ENCODE measurements at places on chromosomes 1 and 21.
A peak's percentile ranks its signal among the peaks of the same experiment; 100 is the strongest.

DNA sequence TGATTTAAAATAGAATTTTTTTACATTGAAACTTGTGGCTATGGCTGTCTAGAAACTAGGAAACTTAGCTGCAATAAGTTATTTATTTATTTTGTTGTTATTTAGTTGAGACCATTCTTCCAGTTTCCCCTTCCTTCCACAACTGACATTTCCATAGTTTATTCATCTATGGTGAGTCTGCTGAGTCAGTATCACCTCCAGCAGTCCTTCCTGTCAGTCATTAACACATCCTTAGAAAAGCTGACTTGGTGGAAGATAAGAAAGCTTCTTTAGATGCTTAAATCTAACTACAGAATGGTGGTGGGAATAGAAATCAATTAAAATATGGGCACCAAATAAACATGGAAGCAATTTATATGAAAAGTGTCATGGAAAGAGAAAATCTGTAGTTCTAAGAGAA is 714.0 kb downstream of the RWDD3 start:
- no peak for DNase-seq

DNA sequence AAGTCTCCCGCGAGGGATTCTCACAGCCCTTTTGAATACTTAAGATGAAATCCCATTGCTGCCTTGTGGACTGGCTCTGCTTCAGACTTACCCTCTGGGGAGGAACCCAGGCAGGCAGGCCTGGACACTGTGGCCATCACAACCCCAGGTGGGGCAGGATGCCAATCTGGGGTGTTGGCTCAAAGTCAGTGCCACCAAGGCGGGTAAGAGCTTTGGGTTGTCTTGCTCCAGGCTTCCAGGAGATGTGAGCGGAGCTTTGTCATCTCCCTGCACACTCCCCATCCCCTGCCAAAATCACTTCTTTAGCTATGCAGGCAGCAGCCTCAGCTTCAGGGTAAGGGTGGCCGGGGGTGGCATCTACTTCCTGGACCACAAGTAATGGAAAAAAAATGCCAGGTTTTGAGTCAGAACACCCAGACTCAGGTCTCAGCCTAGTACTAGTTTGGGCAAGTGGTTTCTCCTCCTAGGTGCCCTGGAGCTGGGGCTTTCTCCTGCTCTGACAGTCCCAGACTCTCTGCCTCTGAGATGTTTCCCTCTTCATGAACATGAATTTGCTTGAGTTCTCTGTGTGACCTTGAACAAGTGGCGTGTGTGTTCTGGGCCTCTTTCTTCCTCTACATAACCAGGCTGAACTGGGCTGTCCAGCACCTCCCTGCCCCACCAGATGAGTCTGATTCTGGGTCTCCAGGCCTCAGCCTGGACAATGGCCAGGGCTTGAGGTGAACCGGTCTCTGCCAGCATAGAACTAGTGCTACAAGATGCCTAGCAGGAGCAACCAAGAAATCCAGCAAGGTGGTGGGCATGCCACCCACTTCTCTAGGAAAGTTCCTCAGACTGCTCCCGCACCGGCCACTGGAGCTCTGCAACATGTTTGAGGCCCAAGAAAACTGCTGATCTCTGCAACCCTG is 65.4 kb downstream of the VWA5B1 start:
- no peak for DNase-seq

- no peak for DNase-seq
Observed at GRCh38 chr1:246609632-246610031, 43.4 kb downstream of the CNST start.

DNA sequence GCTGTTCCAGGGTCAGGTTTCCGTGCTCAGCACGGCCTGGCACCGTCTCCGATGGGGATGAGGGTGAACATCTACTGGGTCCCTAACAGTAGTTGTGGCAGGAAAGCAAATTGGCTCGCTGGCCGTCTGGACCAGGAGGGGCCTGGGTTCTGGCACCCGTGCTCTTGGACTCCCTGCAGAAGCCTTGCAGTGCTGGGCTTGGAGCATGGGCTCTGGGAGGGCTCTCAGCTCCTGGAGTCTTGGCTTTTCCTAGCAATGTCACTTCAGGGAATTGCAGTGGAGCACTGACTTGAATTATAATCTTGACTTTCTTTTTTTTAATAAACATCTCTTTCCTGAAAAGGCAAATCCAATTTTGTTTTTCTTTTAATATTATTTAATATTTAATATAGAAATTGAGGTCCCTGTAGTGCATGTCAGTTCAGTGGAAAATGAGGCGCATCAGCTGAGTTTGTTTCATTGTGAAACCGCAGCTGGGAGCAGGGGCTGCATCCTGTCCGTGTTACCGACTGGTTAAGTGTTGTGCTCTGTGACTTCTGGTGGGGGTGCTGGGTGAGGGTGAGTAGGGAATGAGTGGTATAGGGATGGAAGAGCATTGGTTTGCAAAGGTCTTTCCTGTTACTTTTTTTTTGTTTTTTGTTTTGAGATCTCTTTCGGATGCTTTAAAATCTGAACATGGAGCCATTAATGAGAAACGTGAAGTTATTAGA is 64.1 kb downstream of the PEX14 start:
- DNase-seq, result no peak

DNA sequence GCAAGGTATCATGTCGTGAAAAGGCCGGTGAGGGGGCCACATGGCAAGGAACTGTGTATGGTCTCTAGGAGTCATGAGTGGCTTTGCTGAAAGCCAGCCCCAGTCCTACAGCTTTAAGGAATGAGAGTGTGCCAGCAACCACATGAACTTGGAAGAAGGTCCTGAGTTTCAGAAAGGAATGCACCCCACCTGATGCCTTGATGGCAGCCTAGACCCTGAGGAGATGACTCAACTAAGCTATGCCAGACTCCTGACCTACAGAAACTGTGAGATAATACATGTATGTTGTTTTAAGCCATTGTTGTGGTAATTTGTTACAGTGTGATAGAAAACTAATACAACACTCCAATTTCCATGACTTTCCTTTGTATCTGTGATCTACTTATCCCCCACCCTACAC is 33.5 kb upstream of the AKT3 start:
- DNase-seq, result no peak

GRCh38 chr1:81234237-81234636 is 566.5 kb upstream of the ADGRL2 start:
- no peak for DNase-seq

- DNase-seq, result no peak
Observed at GRCh38 chr21:40060083-40060677, 192.9 kb downstream of the PCP4 start.

GRCh38 chr1:2498648-2499047 is 22.6 kb downstream of the PLCH2 start:
- DNase-seq, result no peak

DNA sequence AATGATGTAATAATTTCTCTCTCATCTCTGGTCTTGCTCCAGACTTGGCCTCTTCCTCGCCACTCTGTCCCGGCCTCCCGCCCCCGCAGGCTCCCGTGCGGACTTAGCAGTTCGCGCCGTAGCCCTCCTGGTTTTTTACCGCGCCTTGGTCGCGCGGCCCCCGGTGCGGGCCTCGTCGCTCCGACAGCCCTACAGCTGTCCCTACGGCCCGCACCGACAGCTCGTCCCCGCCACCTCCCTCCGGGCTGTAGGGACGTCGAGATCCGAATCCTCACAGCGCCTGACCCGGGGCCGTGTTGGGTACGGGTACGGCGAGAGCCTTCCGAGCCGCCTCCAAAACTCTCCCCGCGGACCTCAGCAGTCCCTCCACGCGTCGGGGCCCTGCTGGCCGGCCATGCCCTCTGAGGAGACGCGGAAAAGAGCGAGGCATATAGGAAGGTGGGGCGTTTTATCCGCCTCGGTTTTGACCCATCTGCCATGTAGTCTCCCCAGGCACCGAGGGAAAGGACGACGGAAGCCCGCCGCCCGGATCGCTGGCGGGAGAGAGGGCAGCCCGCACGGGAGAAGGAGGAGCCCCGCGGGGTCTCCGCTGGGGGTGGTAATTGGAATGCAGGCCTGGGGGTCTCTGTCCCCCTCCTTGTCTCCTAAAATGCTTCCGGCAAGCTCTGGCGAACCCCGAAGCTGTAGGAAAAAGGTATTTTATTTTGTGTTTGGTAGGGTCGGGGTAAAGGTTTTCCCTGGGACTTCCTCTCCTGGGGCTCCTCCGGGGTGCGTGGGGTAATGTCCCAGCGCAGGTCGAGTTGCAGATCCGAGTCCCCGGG is 3.3 kb downstream of the LHX4 start:
- DNase-seq, result no peak

GRCh38 chr21:41183575-41183974 is 15.6 kb downstream of the BACE2 start:
- no peak for DNase-seq

DNA sequence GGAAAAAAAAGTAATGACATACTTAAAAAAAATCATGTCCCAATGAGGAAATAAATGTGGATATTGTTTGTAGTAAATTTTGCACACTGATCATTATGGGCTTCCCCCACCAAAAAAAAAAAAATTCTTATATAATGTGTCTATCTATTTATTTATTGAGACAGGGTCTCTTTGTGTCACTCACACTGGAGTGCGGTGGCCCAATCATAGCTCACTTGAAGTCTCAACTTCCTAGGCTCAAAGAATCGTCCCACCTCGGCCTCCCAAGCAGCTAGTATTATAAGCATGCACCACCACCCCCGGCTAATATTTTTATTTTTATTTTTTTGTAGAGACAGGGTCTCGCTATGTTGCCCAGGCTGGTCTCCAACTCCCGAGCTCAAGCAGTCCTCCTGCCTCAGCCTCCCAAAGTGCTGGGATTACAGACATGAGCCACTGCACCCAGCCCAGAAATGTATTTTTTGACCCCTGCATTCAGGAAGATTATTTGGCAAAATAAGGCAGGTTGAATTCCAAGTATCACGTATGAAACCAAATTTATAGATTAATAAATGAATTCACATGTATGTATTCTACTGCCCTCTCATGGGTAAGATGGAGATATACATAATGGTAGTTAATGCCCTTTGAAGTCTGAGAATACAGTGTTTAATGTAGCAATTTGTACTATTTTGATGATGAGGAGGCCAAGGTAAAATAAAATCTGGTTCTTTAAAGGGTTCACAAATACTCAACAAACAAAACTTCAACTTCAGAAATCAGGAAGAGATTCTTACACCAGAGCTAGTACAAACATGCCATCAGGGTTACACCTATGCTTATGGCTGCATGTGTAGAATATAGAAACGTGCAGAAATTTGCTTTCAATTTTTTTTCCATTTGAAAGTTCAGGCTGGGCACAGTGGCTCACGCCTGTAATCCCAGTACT is 1.4 kb upstream of the DENND2C start:
- DNase-seq, result no peak

- DNase-seq, result no peak
Observed at GRCh38 chr1:6700853-6701436, 671 bp downstream of the DNAJC11 start.

- DNase-seq, result no peak
Observed at GRCh38 chr1:175015243-175015642, 8.0 kb downstream of the MRPS14 start.

DNA sequence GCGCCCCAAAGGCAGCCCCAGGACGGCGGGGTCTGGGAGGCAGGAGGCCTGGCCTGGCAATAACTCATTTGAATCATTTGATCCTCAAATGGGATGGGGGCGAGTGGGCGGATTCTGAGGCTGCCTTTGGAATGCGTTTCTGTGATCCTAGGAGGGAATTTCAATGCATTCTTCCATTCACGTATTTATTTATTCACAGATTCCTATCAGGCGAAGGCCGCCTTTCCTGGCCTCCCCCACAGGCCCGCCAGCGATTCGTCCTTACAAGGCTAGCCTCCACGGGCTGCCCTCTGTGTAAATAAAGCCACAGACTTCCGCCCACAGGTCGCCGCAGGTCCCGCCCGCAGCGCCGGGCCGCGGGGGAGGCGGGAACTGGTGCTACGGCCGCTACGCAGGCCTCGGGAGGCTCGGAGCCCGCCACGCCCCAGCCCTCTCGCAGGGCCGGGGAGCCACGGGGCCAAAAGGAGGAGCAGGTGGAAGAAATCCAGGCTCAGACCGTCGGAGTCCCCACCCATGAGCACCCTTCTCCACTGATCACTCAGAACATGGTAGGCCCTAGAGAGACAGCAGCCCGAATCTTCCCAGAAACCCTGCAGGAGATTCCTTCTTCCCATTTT is 31.3 kb upstream of the JUN start:
- peak; percentile 69 for DNase-seq

DNA sequence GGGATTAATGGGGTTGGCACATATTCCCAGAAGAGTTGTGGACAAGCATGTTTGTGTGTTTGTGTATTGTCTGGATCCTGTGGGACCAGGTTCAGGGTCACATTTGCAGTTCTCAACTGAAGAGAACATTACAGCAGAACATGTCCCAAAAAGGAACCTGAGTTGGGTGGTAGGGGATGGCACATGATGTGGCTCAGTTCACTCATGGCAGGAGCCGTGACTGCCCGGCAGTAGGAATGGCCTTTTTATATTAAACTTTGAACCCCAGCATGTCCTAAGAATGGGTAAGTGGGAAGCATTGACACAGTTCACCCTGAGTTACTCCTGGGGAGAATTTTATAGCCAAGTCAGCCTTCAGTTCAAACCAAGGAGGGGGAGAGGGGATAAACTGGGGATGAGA is 41.3 kb downstream of the CXADR start:
- no peak for DNase-seq

GRCh38 chr21:28458446-28458845 is 534.2 kb downstream of the LTN1 start:
- DNase-seq, result no peak

- no peak for DNase-seq
Observed at GRCh38 chr1:16048573-16049189, 5.1 kb downstream of the CLCNKB start.

DNA sequence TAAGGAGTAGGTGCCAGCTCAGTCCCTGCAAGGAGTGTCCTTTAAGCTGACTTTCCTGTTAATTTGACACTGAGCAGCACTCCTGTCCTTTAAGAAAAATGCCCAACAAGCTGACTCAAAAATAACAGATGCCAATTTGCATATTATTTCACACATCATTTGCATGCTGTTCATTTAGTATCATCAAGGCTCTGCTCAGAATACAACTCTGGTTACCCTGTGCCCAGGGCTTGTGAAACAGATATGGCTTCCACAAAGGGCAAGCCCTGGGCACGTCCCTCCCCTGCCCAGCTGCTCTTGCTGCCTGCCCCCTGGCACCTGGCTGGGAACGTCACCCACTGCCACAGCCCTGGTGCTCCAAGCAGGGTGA is 10.3 kb downstream of the KCNN3 start:
- DNase-seq, result no peak

- DNase-seq, result no peak
Observed at GRCh38 chr21:35222541-35222941, 173.4 kb upstream of the RUNX1 start.

- no peak for DNase-seq
Observed at GRCh38 chr1:115144176-115144575, 54.9 kb upstream of the TSPAN2 start.

DNA sequence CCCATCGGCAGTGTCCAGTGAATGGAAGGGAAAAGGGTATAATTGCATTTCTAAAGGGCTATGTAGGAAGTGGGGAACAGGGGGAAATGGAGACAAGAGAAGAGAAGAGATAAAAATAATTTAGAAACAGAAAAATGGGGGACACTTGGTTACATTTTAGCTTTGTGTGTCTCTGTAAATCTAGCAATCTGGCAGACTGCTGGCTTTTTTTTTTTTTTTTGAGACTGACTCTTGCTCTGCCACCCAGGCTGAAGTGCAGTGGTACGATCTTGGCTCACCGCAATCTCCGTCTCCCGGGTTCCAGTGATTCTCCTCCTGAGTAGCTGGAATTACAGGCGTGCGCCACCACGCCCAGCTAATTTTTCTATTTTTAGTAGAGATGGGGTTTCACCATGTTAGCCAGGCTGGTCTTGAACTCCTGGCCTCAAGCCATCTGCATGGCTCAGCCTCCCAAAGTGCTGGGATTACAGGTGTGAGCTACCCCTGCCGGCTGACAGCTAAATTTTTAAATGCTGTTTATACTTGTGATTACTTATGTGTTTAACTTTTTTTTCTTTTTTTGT is 53.4 kb downstream of the AGPAT3 start:
- no peak for DNase-seq
